Thoracic aorta (tissue), 2 donors: ENCODE measurements at places on chromosomes 16 and 17. TPM values are rescaled to one million over a fixed set of nuclear protein-coding genes. Genes with fewer than 3 reads are reported as not detected.

Gene TEX19
- not detected for total RNA-seq

Gene CSH2
- not detected for total RNA-seq

Gene DHRS7C
- not detected for total RNA-seq

Gene TELO2
- total RNA-seq: 27.9 TPM

- DNase-seq: no peak
Observed at GRCh38 chr17:30249460-30249859, 14.0 kb upstream of the SLC6A4 start.

DNA sequence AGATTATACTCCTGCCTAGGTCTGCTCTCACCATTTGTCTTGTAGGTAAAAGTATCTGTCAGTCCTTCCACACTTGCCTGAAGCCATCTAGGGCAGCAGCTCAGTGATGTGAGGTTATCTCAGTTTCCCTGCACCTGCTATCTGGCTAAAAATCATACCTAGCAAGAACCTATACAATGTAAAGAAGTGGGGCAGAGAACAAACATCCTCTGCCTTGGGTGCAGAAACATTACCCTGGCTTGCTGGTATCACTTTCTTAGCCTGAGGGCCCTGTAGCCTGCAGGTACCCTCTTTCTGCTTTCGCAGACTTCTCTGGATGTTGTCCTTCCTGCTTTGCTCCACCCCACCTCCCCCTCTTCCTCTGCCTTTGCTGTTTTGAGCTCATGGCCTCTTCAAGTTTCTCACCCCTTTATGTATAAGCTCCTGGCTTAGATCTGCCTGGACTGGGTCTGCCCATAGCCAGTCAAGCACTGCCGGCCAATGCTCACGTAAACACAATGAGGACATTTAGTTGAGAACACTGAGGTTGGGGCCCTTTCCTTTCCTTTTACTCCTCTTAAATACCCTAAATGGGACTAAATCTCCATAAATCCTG, 8.7 kb upstream of the SDK2 start:
- DNase-seq: no peak

- no peak for DNase-seq
Observed at GRCh38 chr17:69223809-69224208, 4.8 kb downstream of the ABCA10 start.

GRCh38 chr16:72092832-72093447, 480 bp downstream of the TXNL4B start:
- no peak for DNase-seq

DNA sequence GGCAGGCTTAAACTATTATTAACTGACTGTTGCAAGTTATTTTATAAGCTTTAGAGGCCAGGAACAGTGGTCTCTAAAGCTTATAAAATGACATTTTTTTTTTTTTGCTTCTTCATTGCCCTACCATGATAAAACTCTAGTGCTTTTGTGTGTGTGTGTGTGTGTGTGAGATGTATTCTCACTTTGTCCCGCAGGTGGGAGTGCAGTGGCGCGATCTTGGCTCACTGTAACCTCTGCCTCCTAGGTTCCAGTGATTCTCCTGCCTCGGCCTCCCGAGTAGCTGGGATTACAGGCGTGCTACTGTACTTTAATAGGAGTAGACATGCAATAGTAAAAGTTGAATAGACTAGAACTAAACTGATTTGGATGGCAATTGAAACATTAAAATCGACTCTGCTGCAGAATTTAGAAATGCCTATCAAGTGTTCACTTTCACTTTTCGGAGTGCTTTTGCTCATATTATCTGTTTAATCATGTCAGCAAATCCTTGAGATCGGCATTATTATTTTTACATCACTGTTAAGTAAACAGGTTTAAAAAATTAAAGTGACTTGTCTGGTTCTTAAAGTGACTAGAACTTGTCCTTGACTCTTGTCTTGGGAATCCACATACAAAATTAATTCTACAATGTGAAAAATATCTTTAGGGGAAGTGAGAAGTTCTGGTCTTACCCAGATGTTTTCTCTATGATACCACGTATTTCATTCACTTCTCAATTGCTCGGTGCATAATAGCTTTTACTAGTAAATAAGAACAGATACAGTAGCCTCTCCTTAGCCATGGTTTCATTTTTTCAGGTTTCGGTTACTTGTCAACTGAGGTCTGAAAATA, 8.4 kb upstream of the PCTP start:
- DNase-seq: no peak

DNA sequence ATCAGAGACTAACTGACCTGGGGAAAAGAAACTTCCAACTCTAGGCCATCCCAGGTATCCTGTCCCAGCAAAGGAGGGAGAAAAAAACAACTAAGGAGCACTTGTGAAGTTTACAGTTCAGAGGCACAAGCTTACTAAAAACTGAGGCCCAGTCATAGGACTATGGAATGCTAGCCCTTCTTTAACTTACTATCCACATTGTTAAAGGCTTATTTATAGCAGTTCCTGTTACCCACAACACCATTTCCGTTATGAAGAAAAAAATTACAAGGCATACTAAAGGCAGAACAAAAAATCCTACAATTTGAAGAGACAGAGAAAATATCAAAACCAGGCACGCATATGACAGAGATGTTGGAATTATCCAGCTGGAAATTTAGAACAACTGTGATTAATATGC, 159.1 kb downstream of the CDH11 start:
- no peak for DNase-seq

GRCh38 chr16:22141767-22142166, 20.5 kb upstream of the SDR42E2 start:
- no peak for DNase-seq
